ENCODE measurements at places on chromosomes 11 and 22. TPM values are rescaled to one million over a fixed set of nuclear protein-coding genes. Genes with fewer than 3 reads are reported as not detected.

The MOV10L1 gene
- polyA plus RNA-seq, result not detected

The MUC5AC gene
- polyA plus RNA-seq, result not detected

The RGL4 gene
- polyA plus RNA-seq, result not detected

The ASPHD2 gene
- polyA plus RNA-seq, result 6.1 TPM

The OR51E2 gene
- not detected for polyA plus RNA-seq

The ANAPC15 gene
- polyA plus RNA-seq, result 120 TPM

The FERMT3 gene
- 0.42 TPM for polyA plus RNA-seq

The SMPD1 gene
- polyA plus RNA-seq, result 13.9 TPM

The C11orf91 gene
- polyA plus RNA-seq, result 0.50 TPM

The RELT gene
- polyA plus RNA-seq, result 8.1 TPM

The GGTLC2 gene
- polyA plus RNA-seq, result not detected

The OR10D3 gene
- not detected for polyA plus RNA-seq

The KIAA0930 gene
- polyA plus RNA-seq, result 93.5 TPM

The CYTH4 gene
- polyA plus RNA-seq, result not detected

The NLRP10 gene
- polyA plus RNA-seq, result 0.12 TPM

The TRIM48 gene
- polyA plus RNA-seq, result not detected

The CRYBA4 gene
- not detected for polyA plus RNA-seq

The IL10RA gene
- not detected for polyA plus RNA-seq

The MAP6 gene
- polyA plus RNA-seq, result 1.3 TPM

The CD3D gene
- polyA plus RNA-seq, result not detected

The FZD4 gene
- polyA plus RNA-seq, result 0.13 TPM

The PIWIL4 gene
- 0.20 TPM for polyA plus RNA-seq

The OR4D10 gene
- not detected for polyA plus RNA-seq

The TTC36 gene
- polyA plus RNA-seq, result not detected

The TIMM10B gene
- 31.2 TPM for polyA plus RNA-seq

The CPSF7 gene
- 24.7 TPM for polyA plus RNA-seq

The UBQLN3 gene
- not detected for polyA plus RNA-seq

The MUC15 gene
- 0.14 TPM for polyA plus RNA-seq

The OR5A1 gene
- polyA plus RNA-seq, result not detected

The SBF2 gene
- 7.2 TPM for polyA plus RNA-seq

The IGSF9B gene
- polyA plus RNA-seq, result 0.29 TPM

The TENM4 gene
- 1.3 TPM for polyA plus RNA-seq

The BATF2 gene
- polyA plus RNA-seq, result 0.36 TPM

The TSSK2 gene
- not detected for polyA plus RNA-seq

The YPEL4 gene
- not detected for polyA plus RNA-seq
